ENCODE measurements at places on chromosomes 2 and 18.

DNA sequence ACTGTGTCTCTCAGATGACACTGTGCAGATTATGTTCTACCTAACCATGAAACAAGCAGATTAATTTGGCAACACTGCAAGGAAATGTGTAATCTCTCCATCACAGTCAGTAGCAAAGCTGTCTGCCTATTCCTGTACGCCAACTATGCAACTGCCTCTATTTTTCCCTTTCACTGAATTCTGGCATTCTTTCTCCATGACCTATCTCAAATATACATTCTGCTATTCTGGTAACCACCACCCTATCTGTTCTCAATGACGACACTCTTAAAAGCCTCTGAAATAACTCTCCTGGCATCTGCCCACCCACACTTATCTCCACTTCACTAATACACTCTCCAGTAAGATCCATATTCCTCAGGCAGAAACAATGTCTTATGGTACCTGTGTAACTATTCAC is 78.7 kb downstream of the ABCA12 start:
- DNase-seq: no peak

DNA sequence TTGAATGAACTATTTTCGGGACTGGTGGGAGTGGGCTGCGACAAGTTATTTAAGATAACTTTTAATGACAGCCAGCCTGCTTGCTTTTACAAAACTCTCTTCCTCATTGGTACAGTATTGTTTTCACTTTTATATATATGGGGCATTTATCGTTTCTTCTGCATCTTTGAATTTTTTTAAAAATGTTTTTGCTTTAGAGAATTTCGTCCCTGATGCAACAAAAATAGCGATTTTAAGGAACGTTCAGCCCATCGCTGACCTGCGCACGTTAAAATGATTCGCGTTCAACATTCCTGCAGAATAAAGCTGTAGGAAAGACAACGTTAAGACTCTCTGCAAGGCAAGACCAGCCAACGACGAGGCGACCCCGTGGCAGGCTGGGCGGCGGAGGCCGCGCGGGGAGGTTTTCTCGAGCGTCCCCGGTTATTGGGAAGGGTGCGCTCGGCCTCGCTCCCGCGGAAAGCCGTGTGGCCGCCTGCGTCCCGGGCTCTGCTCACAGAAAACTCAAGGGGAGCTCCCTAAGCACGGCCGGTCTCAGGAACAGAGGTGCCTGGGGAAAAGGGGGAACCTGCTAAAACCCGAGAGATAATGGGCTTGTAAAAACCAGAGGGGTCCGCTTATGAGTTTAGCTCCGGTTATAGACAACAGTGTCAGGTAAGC is 3.0 kb downstream of the PAX8 start:
- DNase-seq: no peak

- no peak for DNase-seq
These were observed 774.1 kb upstream of the LRRTM1 start for GRCh38 chr2:81078631-81079030.

DNA sequence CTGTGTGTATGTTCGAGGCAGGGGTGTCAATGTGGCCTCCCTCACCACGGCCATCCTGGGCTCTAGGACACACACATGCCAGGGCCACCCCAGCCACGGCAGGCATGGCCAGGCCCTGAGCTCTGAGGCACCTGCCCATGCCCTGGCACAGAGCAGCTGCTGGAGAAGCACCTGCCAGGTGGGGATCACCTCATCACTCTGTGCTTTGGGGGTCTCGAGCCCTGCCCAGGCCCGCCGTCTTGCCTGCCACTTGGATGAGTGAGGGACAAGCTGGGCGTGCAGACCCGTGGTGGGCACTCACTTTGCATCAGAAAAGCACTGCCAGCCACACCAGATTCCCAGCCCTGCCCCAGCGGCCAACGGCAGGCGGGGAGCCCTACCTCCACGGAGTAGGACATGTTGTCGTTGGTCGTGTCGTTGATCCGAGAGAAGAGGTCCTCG is 33.1 kb downstream of the KIF1A start:
- DNase-seq: no peak

DNA sequence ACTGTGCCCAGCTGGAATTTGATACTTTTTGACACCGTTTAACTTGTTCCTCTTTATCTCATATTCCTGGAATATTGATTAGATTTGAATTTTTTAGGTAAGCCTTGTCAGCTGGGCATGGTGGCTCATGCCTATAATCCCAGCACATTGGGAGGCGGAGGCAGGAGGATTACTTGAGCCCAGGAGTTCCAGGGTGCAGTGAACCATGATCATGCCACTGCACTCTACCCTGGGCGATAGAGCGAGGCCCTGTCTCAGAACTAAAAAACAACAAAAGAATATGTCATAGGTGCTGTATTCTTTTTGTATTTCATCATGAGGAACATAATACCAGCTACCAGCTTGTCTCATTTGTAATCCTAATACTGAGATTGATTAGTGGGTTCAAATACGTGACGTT is 90.3 kb downstream of the ZNF532 start:
- DNase-seq: no peak

- no peak for DNase-seq
These were observed 64.5 kb downstream of the SLC4A5 start for GRCh38 chr2:74278694-74279093.

GRCh38 chr18:50162486-50163304 is 32.3 kb downstream of the MYO5B start:
- DNase-seq: no peak

DNA sequence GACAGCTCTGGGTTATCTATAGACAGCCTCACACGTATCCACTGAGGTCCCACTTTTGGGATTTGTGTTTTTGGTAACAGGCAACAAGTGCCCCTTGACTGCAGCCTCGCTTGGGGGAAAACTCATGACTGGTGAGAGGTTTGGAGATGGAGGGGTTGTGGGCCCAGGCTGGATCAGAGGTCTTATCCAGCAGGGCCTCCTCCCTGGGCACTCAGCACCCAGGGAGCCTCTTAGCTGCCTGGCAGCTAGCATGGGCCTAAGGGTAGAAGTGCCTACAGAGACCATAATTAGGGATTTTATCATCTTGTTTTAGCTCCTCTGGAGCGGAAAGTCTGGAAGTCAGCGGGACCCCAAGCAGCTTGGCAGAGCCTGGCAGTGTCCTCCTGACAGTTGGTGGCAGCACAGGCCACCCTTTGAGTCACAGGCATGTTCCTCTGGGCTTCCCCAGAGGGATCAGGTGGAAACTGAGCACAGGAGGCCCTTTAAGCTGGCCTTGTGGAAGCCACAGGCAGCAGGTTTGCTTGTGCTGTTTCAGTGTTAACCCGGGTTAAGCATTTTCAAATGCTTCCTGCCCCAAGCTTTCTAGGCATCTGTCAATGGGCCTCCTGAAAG is 143.1 kb downstream of the KCTD1 start:
- DNase-seq: no peak

- no peak for DNase-seq
These were observed 36.7 kb downstream of the FAM117B start for GRCh38 chr2:202671317-202672035.

DNA sequence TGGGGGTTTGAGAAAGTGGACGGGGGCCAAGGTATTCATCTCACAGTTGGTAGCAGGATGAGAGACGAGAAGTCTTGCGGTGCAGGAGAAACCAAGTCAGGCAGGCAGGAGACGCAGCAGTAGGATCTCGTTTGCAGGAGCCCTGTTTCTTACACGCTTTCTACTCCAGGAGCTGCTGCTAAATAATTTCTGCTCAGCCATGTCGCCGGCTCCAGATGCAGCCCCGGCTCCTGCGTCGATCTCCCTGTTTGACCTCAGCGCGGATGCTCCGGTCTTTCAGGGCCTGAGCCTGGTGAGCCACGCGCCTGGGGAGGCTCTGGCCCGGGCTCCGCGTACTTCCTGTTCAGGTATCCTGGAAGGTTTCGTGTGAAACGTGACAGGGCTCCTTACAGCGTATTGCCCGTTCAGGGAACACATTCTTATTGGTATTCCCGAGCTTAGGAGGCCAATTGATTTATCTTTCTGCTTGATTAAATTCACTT is 494 bp downstream of the ANKZF1 start:
- no peak for DNase-seq

Data from stimulated activated CD8-positive, alpha-beta memory T cell treated with anti-CD3 and anti-CD28 coated beads, Interleukin-4, amount 100 ng/mL, for 1 hour (primary cell).